ENCODE measurements at places on chromosomes 7 and 10. TPM values are rescaled to one million over a fixed set of nuclear protein-coding genes. Genes with fewer than 3 reads are reported as not detected.

CRYGN gene
- not detected for total RNA-seq

ELFN1 gene
- not detected for total RNA-seq

PON1 gene
- not detected for total RNA-seq

SUN3 gene
- 2.7 TPM for total RNA-seq

GIMAP2 gene
- not detected for total RNA-seq

CYP3A7 gene
- total RNA-seq = not detected

CHRM2 gene
- not detected for total RNA-seq

PARG gene
- 46.9 TPM for total RNA-seq
